Stimulated activated CD8-positive, alpha-beta memory T cell treated with anti-CD3 and anti-CD28 coated beads, Interleukin-15, amount 100 ng/mL, for 48 hours (primary cell): ENCODE measurements at places on chromosomes 2 and 18.

GRCh38 chr2:236321415-236321814, 57.2 kb upstream of the ASB18 start:
- DNase-seq: no peak

DNA sequence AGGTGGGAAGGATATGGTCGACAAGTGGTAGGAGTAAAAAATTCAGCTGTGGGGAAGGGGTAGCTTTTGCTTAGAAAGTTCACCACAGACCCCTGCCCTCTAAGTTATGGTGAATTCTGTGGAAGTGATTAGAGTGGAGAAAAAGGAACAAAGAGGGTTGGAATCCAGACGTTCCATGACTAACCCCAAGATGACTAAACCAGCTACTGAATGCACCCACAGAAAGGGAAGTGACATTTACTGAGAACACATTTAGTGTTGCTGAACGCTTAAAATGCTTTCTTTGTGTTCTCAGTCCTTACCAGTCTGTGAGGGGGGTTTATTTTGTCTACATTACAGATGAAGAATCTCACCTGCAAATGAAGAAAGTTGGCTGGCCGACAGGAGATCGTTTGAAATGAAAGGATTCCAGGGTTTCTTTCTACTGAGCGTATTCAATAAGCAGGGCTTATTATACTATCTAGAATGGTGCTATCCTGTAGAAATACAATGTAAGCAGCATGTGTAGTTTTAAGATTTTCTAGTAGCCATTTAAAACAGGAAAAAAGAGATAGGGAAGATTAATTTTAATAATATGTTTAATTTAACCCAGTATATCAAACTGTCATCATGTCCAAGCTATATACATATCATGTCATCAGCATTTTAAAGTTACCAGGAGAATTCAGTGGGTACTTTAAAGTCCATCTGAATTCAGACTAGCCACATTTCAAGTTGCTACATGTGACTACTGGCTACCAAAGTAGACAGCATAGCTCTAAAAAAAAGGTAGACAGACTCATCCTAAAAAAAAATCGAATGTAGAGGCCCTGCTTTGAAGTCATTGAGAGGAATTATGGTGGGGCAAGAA, 60.1 kb downstream of the LIMS1 start:
- DNase-seq: no peak

DNA sequence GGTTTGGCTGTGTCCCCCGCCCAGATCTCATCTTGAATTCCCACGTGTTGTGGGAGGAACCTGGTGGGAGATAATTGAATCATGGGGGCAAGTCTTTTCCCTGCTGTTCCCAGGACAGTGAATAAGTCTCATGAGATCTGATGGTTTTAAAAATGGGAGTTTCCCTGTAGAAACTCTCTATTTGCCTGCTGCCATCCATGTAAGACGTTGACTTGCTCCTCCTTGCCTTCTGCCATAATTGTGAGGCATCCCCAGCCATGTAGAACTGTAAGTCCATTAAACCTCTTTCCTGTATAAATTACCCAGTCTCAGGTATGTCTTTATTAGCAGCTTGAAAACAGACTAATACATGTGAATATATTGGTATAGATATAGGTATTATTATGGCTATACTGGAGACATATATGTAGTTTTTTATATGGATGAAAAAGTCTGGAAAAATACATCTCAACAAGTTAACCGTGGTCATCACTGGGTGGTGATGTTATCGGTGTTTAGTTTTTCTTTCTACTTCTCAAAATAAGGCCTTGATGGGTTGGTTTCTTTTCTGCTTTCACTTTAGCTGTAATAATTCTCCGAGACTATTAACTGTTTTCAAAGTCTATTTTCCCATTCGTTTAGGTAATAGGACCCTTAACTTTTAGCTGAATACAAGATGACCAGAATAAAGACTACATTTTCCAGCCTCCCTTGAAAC, 39.1 kb upstream of the NCOA1 start:
- no peak for DNase-seq

- no peak for DNase-seq
These were observed 108.0 kb downstream of the EML6 start for GRCh38 chr2:54831480-54831879.

DNA sequence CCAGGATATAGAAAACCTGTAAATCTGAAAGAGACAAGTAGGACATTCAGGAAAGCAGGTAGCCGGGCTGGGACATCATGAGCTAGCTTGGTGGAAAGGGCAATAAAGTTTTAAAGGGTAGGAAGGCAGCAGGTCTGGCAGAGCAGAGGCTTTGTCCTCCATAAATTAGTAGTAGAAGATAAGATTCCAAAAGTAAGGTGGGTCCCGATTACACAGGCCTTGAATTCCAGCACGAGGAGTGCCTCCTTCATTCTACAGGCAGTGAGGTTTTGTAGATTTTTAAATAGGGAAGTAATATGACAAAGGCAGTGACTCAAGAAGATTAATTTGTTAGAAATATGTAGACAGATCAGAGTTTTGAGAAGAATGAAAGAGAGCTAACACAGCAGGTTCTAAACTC, 160.7 kb downstream of the DTNB start:
- DNase-seq: no peak
